ENCODE measurements at places on chromosomes 7 and 10.
A peak's percentile ranks its signal among the peaks of the same experiment; 100 is the strongest.

DNA sequence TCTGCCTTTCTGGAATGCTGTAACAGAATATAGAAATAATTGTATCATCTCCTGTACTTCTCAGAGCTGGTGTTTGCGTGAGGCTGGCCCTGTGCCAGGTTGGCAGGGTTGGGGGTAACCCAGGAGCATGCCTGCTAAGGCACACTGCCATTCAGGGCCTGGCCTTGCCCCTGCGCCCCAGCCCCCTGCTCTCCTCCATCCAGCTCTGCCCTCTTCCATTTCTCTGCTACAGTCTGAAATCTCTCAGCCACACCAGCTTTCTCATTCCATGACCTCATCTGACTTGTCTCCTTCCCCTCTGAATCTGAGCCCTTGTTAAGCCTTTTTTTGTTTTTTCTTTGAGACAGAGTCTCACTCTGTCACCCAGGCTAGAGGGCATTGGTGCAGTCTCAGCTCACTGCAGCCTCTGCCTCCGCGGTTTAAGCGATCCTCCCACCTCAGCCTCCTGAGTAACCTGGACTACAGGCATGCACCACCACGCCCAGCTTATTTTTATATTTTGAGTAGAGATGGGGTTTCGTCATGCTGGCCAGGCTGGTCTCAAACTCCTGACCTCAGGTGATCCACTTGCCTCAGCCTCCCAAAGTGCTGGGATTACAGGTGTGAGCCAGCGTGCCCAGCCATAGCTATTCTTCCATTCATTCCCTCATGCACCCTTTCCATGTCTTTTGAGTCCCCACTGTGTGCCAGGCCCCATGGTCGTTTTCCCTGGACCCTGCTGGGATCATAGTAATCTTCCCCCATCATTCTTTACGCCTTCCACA lies 206.8 kb downstream of the CUX1 start:
- DNase-seq: no peak

DNA sequence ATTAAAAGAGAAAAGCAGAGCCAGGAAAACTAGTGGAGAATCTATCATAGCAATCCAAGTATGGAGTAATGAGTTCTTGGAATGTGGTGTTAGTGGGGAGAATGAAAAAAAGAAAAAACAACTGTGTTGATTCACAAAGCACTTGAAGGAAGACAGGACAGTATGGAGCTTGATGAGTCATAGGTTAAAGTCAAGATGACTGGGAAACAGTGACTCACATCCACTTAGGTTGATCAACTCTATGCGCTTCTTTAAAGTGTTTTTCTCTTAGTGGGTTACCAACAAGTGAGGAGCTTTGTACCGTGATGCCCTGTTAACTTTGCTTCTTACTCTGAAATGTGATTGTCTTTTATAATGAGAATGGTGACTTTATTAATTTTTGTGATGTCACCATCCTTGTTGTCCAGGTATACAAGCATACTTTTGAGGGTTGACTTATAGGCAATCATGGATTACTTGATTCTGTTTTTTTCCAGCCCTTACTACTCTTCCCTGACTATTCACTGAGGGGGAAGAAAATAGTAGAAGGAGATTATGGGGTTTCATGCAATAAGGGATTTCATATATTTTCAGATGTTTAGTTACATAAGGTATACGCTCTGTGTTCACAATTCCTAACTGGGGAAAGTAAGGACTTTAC lies 32.1 kb upstream of the MDFIC start:
- no peak for DNase-seq

GRCh38 chr10:37263304-37263703 lies 137.9 kb downstream of the ANKRD30A start:
- DNase-seq: no peak

DNA sequence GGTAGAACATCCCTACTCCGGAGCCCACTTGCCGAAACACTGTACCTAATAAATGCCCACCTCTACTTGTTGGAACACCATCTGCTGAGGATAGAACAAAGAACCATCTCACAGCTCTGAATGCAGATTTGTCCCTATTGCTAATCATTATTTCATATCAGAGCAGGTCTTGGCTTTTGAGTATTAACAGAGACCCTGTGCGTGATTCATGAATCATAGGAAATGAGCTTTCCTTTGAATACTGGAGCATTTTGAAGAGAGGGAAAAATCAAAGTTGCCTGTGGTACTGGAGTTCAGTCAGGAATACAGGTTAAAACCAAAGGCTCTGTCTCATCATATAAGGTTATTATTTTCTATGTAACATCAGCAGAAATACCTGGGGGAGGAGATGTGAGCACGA lies 1132.3 kb downstream of the XPNPEP1 start:
- DNase-seq: no peak

DNA sequence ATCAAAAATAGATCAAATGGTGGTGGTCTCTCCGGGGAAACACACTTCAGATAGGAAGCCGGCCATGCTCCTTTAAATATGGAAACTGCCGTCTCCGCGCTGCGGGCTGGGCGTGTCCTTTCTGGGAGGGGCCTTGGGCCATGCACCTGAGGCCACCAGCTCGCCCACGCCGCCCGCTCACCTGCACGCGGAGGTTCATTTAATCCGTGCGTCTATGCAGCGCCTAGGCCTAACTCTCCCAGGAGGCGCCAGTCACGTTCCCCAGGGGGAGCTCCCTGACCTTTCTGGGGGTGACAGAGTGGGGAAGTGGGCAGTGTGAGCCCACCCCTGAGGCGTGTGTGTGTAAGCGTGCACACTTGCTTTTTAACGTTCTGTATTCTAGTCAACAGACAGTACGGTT lies 64.0 kb downstream of the C10orf143 start:
- no peak for DNase-seq

DNA sequence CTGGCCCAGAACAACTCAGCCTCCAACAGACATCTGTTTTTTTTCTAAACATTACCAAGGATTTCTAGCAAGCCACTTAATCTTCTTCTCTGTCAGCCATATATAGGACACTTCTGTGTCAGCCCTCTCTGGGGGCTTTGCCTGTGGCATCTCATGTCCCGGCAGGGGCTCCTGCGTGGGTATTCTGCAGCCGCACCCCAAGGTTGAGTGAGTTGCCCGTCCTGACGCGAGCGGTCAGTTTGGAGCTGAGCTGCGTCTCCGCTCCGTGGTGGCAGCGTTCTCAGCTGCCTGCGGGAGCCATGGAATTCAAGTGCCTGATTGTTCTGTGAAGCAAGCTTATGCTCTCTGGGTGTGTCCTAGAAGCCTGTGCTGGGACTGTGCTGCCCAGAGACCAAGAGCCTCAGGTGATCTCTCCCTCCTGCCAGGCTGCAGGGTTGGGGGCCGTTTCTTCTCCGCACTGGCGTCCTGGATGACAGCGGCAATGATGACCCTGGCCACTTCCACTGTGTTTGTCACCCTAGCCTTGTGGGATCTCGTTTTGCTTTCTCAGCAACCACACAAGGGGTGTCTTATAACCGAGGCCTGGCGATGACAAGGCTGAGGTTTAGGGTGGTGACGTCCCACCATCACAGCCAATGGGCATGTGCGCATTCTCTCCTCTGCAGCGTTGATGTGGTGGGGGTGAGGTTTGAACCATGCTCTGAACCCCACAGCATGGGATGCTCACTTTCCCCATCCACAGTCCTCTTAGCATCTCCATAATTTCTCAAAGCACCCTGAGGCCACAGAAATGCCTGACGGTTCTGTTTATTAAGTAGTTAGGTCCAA lies 612.6 kb upstream of the FOXK1 start:
- DNase-seq: no peak

DNA sequence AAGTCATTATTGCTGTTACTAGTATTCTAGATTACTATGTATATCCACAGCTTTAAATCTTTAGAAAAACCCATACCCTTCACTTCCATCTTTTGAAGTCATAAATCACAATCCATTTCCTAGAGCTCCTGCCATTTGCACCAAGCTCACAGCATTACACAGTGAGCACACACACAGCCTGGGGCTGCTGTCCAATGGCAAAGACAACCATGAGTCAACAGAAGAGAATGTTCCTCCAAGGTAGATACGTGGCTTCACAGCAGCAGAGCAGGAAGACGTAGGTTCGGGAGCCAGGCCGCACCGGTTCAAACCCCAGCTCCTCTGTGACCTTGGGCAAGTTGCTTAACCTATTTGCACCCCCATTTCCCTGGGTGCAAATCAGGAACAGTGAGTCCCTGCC lies 234.6 kb downstream of the DIP2C start:
- DNase-seq: no peak

DNA sequence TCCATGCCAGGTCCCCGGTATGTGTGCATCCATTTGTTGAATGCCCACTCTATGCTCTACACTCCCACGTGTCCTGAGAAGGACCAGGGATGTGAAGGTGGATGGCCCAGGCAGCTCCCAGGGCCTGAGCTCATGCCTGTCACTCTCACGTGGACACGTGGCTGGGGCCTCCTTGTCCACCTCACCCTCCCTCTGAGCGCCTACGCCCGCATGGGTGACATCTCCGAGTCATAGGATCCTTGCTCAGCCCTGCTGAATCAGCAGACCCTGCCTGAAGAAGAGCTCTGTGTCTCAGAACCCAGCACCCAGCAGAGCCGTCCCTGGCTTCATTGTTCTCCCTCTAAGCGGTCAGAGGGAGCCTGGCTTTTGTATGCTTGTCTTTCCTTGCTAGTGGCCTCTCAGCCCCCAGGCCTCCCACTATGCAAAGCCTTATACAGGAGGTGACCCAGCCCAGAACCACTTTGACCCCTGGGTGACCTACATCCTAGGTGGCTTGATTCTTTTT lies 107.9 kb upstream of the PPIF start:
- DNase-seq: no peak

DNA sequence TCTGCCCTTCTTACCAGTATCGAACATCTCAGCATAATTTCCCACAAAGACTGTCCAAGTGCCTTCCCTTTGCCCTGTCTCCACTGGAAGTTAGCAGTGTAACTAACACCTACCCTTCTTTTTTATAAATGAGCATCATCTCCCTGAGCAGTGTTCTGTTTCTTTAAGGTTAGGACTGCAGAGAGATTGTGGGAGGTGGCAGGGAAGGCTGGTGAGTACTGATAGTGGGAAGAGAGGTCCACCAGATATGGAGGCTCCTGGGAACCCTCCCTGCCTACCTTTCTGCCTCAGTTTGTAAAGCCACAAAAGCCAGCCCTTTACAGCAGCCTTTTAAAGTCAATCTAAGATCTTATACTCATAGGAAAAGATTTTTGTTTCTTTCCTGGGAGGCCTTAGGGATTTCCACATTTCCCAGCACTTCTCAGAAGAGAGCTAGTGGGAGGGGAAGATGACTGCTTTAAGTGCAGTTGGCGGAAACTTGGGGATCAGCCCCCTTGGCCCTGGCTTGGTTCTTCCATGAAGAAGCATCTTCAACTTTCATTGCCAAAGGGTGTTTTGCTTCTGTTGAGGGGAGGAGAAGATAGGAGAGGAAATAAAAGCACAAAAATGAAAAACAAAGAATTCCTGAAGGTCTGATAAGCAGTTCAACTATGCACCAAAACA lies 36.6 kb upstream of the CALD1 start:
- DNase-seq: no peak

DNA sequence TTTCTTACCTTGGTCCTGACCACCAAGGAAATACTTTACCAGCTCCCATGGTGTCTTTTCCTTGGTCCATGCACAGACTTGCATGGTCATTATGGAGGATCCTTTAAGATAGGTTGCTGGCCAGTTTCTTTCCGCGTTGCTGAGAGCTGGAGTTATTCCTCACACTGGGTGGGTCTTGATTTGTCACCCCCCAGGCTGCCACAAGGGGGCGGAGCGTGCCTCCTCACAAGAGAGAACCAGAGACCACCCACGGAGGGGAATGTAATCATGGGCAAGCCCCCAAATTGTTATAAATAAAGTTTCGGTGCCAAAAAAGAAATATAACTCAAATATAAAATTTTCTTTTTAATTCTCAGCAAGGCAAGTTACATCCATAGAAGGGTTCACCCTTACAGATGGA lies 10.5 kb upstream of the TRIM24 start:
- DNase-seq: peak; percentile 36

- no peak for DNase-seq
Observed at GRCh38 chr7:36119005-36119706, 33.9 kb upstream of the EEPD1 start.

DNA sequence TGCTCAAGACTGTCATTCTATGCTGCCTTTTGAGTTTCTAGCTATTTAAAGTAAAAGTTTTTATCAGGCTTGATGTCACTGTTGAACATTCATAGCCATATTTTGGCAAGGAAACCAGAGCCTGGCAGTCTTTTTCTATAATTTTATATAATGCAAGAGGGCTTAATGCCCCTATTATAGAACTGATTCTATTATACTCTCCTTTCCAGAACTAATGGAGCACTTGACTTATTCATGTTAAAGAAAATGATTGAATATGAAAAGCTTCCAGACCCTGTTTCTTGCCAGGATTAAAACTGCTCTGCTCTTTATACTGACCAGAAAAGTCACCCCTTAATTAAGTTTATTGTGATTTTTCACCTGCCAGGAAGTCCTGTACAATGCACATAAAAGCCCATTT lies 337.6 kb upstream of the CHRM2 start:
- no peak for DNase-seq

GRCh38 chr10:113802997-113803396 lies 50.9 kb downstream of the DCLRE1A start:
- no peak for DNase-seq

- DNase-seq: no peak
Observed at GRCh38 chr10:22624287-22624738, 90.1 kb downstream of the PIP4K2A start.

DNA sequence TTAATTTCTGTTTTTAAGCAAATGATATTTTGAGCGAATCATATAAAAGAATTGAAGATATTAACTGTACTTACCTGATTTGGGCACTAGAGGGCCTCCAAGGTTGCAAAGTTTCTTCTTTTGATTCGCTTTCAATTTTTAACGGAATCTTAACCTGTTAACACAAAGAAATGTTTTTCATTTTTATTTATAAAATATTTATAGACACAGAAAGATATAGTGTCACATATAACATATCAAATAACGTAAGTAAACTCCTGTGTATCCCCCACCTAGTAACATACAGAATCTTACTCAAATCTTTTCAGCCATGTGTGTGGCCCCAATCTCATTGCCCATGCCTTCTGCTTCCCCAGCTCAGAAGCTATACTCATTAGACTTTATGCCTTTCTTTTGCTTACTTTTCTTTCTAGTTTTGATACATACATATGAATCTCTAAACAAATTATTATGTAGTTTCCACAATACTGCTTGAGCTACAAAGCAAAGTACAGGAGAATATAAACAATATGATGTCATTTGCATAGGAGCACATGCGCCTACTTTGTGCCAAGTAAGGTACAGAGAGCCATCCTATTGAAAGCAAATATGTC lies 49.5 kb upstream of the ZPBP start:
- peak; percentile 38 for DNase-seq

- peak; percentile 17 for DNase-seq
Observed at GRCh38 chr10:30583778-30584415, 45.7 kb downstream of the LYZL2 start.

GRCh38 chr7:108239501-108240225 lies 109.5 kb upstream of the LAMB4 start:
- DNase-seq: no peak

- DNase-seq: no peak
Observed at GRCh38 chr10:13904064-13904463, 317.3 kb downstream of the PRPF18 start.

- DNase-seq: no peak
Observed at GRCh38 chr7:73974948-73975926, 52.7 kb upstream of the ELN start.

GRCh38 chr10:48765527-48765926 lies 80.9 kb downstream of the WDFY4 start:
- DNase-seq: no peak

All from CD8-positive, alpha-beta T cell (primary cell).